ENCODE measurements at places on chromosomes 12 and 14. TPM values are rescaled to one million over a fixed set of nuclear protein-coding genes. Genes with fewer than 3 reads are reported as not detected.

The INHBC gene
- not detected for total RNA-seq

The SIRT4 gene
- total RNA-seq: 0.80 TPM

The TEAD4 gene
- total RNA-seq: 46.8 TPM

The PRB2 gene
- not detected for total RNA-seq

The KRT73 gene
- total RNA-seq: not detected

The APOF gene
- total RNA-seq: not detected

The BCL2L14 gene
- total RNA-seq: not detected

The AKAP6 gene
- 0.70 TPM for total RNA-seq

The SYT10 gene
- total RNA-seq: not detected

The PLEKHD1 gene
- not detected for total RNA-seq

The MGP gene
- total RNA-seq: not detected

The SMCO2 gene
- total RNA-seq: not detected

The TAS2R14 gene
- 0.38 TPM for total RNA-seq

The EIF2S3B gene
- total RNA-seq: 0.60 TPM

The KCNMB4 gene
- 0.13 TPM for total RNA-seq

The RAB35 gene
- total RNA-seq: 73.2 TPM
